ENCODE measurements at places on chromosomes 11 and 22.

DNA sequence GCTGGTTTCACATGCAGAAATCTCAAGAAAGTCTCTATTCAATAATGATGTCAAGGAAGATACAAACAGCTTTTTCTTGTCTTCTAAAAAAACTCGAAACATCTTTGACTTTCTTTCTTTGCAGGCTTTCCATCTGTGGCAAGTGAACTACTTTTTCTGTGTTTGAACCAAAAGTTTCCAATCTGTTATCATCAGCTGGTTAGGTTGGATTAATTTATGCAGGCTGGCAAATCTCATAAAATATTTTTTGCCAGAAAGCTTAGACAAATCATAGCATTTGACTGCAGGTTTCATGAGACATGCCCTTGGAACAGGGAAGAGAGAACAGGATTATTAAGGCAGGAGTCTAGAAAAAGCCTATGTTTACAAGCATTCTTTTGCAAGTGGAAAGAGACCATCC, 86.1 kb upstream of the ARHGAP42 start:
- no peak for DNase-seq

DNA sequence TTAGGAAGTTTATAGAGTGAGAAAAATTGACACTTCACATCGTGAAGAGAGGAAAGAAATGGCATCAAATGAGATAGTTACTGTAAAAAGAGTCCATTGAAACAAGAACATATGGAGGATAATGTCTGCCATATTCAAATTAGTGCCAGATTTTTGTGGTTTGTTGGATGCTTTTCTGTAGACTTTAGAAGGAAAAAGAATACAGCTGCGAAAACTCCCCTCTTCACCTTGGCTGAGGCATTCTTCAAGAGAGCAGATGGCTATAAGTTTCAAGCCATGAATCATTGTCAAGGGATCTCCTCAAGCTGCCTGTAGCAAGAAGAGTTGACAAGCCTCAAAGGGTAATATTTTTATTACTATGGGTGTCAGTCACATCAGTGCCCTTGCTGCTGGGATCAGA, 507.4 kb upstream of the RAG2 start:
- no peak for DNase-seq

- no peak for DNase-seq
Observed at GRCh38 chr11:132264616-132265015, 894.2 kb downstream of the NTM start.

DNA sequence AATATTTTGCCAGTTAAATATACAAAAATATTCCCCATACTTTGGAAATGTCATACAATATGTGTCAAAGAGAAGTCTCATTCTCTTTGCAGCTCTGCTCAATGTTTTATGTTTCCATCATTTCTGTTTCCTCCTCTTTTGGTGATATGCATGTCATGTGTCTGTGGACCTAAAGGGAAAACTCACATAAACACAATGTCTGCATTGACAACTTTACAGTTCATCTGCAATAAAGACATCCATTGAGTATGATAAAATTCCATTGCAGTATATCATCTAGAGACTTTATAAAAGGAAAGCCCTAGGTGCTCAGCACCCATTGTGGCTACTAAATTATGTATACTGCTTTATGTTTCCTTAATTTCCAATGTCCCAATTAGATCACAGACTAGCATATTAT, 461.3 kb upstream of the FAT3 start:
- no peak for DNase-seq

GRCh38 chr11:65129649-65130441, 4.5 kb downstream of the SYVN1 start:
- DNase-seq, result no peak
